Muscle of leg (tissue), 16 donors: ENCODE measurements at places on chromosomes 7 and 10. TPM values are rescaled to one million over a fixed set of nuclear protein-coding genes. Genes with fewer than 3 reads are reported as not detected.

The CLCN1 gene
- 0.59 TPM for polyA plus RNA-seq

- no peak for DNase-seq
Measured at GRCh38 chr7:50661345-50662040, 96.3 kb upstream of the DDC start.

- DNase-seq: no peak
Measured at GRCh38 chr10:27482984-27483956, 20.8 kb upstream of the RAB18 start.

GRCh38 chr7:72321081-72321480 lies 91.1 kb downstream of the CALN1 start:
- DNase-seq: no peak

DNA sequence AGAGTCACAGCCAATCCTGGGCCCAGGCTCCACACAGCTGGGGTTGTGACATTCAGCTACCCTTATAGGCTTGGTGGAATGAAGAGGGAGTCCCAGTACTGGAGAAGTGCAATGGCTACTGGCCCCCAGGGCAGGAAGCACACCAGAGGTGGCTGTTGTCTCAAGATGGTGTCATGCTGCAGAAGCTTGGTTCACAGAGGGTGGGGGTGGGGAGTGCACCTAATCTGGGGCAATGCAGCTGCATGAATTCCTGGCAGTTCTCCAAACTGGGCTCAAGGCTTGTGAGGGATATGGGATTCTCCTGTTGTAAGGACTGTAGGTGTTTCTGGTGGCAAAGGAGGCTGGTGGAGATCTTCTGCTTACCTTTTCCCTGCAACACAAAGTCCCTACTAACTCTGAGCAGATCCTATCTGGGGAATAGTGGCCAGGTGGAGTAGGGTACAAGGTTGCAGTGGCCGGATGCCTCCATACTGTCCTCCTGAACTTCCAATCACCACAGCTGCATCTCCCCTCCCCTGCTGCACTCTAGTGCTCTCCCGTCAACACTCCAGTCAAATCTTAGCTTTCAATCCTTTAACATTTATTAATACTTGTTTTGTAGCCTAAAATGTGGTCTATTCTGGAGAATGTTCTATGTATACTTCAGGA lies 27.4 kb upstream of the PLA2G12B start:
- no peak for DNase-seq
